ENCODE measurements at places on chromosomes 16 and 17.

DNA sequence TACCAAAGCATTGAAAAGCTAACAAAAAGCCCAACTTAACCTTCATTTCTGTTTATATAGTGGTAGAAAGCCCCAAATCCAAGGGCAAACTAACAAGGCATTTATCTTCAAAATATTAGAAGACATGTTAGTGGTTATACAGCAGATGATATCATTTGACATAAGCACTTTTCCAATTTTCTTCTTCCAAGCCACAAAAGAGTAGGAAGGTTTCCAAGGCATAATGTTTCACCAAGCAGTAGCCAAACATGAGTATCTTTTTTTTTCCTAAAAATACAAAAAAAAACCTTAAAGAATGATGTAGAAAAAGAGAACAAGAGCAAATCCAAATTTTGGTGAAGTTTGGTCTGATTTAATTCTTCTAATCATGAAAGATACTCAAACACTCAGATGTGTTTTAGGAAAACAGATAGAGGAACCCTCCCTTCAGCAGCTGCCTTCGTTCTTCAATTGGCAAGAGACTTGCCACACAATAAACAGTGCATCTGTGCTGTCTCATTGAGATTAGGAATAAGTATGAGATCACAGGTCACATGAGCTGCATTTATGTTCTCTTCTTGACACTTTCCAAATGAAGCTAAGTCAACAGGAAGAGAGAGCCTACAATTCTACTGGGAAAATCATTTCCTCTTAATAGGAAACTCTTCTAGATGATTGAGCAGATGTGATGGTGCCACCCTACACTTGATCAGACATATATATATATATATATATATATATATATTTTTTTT is 106.7 kb downstream of the TTC19 start:
- no peak for DNase-seq

DNA sequence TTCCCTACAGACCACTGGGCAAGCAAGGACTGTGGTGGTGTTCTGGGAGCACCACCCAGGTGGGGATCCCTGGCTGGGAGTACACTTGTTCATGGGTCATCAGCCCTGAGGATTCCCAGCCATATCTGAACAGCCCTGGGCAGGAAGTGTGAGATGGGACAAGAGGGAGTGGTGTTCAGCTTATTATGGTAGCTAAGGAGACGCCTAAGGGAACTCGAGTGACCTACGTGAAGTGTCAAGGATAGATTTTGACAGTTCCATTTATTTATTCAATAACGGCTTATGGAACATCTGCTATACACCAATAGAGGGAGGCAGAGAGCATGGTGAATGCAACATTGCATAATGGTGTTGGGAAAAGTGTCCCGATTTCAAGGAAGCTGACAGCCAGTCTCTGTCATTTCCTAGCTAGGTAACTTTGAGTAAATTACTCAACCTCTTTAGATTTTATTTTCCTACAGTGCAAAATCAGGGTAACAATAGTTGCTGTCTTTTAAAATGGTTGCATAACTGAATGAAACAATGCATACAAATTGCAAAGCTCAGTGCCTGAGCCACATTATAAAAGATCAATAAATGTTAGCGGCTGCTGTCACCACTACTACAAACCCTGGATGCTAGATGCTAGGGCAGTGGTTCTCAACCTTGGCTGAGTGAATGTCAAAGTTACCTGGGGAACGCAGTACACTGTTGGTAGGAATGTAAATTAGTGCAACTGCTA is 534.1 kb downstream of the GRIN2A start:
- no peak for DNase-seq

DNA sequence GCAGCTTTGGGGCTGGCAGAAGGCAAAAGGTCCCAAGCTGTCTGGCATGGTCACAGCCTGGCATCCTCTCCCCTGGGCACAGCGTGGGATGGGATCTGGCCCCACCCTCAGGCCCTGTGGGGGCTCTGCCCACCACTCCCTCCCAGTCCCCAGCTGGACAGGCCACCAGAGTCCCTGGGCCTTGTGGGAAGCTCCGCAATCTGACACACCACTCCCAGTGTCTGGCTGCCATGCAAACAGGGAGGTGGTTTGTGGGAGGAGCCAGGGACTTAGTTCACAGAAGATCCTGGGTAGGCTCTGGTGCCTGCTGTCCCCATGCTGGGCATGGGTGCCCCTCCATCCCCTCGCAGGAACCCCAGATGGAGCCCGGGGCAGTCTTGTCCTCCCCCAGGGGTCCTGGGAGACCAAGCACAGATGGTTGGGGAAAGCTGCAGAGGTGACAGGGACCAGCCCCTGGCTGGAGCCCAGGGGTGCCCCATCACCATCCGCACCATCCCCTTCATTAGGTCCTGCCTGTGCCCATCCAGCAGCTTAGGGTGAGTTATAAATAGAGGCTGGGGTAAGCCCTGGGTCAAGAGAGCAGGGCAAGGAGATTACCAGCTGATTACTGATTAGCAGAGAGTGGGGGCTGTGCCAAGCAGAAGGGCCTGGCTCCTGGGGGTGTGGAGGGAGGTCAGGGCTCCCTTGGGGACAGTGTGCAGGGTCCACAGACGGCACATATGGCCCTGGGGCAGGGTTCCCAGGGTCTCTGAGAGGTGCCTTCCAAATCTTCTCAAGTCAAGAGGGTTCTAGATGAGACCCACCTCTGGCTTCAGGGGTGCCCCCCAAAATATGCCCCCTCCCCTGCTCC is 6.2 kb downstream of the FSCN2 start:
- no peak for DNase-seq

DNA sequence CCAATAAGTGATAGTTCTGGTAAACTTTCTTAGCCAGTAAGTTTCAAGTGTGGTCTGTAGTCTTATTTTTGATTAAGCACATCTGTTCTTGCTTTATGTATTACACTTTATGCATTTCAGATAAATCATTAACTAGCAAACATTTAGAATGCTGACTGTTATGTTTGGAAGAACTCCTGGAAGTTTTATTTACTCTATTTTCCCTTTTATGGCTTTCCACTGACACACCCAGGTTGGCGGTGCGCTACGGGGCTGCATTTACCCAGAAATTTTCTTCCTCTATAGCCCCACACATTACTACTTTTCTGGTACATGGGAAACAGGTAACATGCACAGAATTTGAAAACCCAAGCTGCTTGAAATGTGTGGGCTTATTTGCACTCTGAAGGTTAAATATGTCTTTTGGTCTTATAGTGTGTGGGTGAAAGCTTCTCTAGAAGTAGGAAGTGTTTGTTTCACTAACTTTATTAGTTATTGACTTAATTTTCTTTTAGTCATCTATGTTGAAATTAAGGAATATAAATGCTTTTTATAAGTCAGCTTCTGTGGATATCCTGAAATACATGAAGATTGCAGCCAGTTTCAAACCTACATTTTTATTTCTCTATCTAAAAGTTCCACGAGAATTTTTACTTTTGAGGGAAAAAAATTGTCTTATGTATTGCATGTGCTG is 203.7 kb downstream of the PHKB start:
- no peak for DNase-seq

- no peak for DNase-seq
These were observed 1.3 kb downstream of the CACNG4 start for GRCh38 chr17:66965801-66966262.

DNA sequence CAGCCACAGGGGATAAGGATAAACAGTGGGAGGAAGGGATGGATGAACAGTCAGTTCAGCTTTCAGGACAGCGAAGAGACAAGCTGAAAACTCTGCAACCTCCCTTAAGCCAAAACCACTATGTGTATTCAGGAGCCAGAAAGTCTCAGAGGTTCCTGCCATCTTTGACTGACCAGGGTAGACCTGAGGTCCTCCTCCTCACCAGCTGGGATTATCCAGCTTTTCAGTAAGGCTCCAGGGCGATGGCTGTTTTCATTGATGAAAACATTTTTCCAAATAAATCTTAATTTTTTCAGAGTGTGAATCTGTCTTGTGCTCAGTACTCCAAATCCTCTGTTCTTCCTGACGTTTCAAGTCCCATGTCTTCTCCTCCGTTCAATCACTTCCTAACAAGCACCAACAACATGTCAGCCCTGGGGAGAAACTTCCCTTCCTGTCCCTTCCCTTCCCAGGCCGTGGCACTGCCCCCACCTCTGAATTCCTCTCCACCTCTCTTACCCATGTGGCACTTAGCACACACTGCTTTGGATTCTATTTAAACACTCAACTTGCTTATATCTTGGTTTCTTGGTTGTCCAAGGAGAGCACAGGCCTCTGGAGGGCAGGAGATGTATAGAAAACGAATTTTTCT is 5.2 kb downstream of the HSDL1 start:
- DNase-seq = no peak

DNA sequence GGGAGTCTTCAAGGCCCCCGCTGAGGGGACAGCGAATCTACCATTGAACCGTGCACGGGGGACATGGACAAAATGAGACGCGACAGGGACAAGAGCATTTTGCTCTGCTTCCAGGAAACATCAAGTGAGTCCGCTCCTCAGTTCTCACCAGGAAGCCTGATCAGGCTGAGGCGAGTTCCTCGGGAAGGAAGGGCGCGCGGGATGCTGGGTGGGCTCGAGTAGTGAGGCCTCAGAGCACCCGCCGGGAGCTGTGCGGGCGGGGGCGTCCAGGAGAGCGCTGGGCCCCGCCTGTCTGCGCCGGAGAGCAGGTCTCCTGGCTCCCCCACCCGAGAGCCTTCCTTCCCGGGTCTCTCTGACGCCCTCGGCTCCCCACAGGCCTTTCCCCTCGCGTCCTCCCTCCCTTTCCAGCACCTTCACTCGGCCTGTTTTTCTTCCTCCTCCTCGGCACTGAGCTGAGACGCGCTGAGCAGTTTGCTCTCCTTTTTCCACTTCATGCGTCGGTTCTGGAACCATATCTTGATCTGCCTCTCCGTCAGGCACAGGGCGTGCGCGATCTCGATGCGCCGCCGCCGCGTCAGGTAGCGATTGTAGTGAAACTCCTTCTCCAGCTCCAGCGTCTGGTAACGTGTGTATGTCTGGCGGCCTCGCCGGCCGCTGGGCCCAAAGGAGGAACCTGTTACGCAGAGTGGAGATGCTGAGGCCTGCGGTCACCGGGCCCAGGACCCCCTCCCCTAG is 2.6 kb upstream of the HOXB5 start:
- no peak for DNase-seq

DNA sequence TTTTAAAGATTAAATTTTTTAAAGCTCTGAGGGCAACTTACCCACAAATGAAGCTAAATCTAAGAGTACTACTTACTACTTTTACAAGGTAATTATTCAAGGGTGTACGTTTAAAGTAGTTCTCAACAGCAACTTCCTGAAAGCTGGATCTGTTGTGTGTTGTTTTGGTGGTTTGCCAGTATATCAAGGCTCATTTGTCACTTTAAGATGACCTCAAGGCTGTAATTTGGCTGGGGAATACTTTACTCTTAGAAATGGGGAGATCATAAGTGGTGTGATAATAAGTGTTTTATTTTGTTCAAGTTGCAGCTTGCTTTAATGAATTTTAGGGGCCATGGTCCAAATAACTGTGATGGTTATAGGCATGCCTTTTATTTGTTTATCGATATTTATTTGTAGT is 30.4 kb downstream of the AP2B1 start:
- no peak for DNase-seq

DNA sequence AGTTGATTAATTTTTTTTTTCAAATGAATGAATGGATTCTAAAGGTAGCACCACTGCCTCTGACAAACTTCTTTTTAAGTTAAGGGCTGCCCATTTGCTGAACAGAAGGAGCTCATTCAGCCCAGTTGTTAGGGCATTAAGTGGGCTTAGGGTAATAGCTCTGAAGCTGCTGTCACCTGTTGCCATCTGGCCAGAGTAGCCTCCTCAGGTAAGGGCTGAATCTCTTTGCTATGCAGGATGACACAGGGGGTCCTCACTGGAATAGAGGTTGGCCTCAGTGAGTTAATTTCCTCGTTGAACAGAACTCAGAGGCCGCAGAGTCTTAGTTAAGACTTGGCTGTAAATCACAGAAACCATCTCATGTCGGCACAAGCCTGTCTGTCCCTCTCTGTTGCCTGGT is 232.8 kb downstream of the CCDC182 start:
- no peak for DNase-seq

DNA sequence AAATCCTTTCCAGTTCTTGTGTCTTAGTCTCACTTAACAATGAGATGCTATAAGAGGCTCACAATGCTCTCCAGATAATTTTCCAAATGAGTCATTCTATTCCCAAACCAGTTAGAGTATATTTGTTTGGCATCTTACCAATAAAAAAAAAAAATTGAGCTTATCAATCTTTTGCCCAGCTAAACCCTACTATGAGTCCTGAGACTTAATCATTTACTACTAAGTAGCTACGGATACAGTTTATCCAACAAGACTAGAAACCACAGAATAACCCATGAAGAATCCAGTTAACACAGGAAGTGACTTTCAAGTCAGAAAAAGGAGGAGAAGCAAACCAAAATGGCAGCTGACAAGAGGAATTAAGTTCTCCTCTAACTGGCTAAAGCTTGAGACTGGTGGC is 330.3 kb upstream of the XYLT1 start:
- no peak for DNase-seq

DNA sequence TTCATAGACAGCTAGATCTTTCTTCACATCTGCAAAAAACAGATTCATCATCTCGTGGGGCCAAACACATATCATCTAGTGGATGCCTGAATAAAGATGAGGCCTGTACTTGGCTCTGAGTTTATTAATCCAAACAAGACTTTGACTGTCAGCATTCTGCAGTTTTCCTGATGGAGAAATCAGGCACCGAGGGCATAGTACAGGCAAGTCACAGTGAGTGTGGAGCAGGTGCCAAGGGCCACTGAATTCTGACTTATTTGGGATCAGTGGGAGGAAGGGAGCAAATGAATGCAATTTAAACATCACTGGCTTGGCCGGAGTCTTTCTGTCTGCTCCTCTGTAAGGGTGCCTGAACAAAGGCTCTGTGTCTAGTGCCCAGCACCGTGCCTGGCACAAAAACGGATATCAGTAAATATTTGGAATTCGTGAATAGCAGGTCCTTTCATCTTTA is 975 bp downstream of the CFAP20 start:
- no peak for DNase-seq

DNA sequence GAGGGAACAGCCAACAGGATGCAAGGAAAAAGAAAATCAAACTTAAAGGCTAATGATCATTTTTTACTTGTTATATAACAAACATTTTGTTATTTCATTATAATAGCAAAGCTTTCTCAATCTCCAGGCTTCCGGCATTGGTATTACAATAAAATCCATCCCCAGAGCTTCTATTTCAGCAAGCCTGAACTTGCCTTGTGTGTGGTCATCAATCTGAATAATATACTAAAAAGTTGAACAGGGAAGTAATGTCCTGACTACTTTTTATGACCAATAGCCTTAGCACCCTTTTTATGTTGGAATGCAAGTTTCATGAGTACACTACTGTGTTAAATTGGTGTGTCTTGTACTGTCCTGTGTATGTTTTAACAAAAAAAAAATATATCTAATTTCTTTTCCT is 27.1 kb upstream of the VWA3A start:
- DNase-seq = no peak

DNA sequence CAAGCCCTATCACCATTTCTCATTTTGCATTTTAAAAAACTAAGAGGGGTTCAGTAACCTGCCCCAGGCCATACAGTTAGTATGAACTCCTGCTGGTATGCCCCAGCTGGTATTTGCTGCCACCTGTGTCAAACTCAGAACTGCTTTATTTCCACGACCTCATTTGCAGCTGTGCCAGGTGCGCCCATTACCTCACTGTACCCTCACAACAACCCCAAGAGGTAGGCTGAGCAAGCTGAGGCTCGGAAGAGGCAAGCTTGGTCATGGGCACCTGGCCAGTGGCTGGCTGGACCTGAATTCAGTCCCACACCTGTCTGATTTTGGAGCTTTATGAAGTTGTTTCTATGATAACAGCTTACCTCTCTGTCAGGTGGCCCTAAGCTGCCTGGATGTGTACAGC is 7.6 kb downstream of the EPN2 start:
- DNase-seq = no peak

- no peak for DNase-seq
These were observed 1.5 kb upstream of the WFIKKN1 start for GRCh38 chr16:629185-629832.

GRCh38 chr17:52831536-52831935 is 673.0 kb upstream of the CA10 start:
- DNase-seq = no peak
